Naive thymus-derived CD8-positive, alpha-beta T cell (primary cell): ENCODE measurements at places on chromosomes 2 and 18.

DNA sequence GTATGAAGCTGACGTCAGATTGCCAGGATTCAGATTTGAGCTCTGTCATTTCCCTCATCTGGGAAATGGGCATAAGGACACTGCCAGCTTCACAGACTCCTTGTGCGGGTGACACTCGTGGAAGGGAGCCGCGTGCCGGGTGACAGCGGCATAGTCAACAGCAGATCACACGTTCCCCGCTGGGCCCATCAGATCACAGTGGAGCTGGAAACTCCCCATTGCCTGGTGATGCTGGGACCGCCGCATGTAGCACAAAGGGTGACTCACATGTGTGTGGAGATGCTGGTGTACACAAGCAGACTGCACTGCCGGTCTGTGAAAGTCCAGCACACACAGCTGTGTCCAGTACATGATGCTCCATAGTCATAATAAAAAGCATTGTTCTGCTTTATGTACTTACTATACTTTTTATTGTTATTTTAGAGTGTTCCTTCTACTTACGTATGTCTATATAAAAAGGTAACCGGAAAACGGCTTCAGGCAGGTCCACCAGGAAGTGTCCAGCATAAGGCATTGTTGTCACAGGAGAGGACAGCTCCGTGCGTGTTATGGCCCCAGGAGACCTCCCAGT lies 31.8 kb downstream of the SALL3 start:
- H3K27me3 ChIP-seq = peaks cover 2% of the 10 kb centered on the region
- no peak for DNase-seq
- no peaks in the 10 kb centered on the region for H3K4me1 ChIP-seq

DNA sequence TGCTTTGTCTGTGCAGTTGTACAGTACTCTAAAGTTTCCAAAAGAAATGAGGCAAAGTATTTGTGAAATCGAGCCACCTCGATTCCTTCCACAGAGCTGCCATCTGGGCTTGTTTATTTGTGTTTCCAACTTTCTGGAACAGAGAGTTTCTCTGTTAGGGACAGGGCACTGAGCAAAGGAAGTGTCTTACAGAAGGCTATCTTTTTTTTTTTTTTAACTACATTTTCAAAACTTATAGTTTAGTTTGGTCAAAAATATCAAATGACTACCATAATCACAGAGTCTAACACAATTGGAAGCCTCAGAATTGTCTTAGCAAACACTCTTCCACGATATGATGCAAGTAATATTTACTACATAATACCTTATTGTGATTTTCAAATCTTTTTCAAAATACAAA lies 796 bp downstream of the RFTN2 start:
- no peak overlapping the region for H3K4me3 ChIP-seq
- H3K4me1 ChIP-seq = no peaks in the 10 kb centered on the region
- H3K27me3 ChIP-seq = peaks cover 12% of the 10 kb centered on the region
- no peak overlapping the region for H3K27ac ChIP-seq

- H3K4me1 ChIP-seq = no peaks in the 10 kb centered on the region
- no peaks in the 10 kb centered on the region for H3K27me3 ChIP-seq
- DNase-seq = no peak
- no peak overlapping the region for H3K27ac ChIP-seq
- no peak overlapping the region for H3K4me3 ChIP-seq
Observed at GRCh38 chr2:122682356-122682755, 926.9 kb downstream of the TSN start.

GRCh38 chr2:71003396-71003795 lies 8.7 kb upstream of the TEX261 start:
- no peak overlapping the region for H3K27ac ChIP-seq
- peaks cover 10% of the 10 kb centered on the region for H3K4me1 ChIP-seq
- no peak for DNase-seq
- no peaks in the 10 kb centered on the region for H3K36me3 ChIP-seq

GRCh38 chr2:1863861-1864260 lies 119.5 kb upstream of the PXDN start:
- DNase-seq = no peak
- H3K27me3 ChIP-seq = peaks cover 13% of the 10 kb centered on the region
- no peak overlapping the region for H3K4me3 ChIP-seq
- H3K27ac ChIP-seq = no peak overlapping the region

DNA sequence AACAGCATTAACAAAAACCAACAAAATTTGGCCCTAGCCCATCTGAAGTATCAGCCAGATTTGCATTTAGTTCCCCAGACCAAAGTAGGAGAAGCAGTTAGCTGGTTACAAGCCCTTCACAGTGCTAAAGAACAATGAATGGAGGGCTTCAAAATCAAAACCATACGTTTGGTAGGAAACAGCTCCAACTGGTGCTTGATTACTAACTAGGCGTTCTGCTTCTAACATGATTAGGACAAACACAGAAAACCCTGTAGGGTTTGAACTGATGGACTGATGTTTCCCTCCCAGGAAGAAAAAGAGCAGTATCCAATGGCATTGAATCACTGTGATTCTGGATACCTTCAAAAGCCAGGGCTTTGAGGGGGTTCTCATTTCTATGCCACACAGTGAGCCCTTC lies 20.5 kb upstream of the STAT4 start:
- no peak overlapping the region for H3K4me3 ChIP-seq
- no peaks in the 10 kb centered on the region for H3K27me3 ChIP-seq
- peaks cover 22% of the 10 kb centered on the region for H3K4me1 ChIP-seq
- no peaks in the 10 kb centered on the region for H3K36me3 ChIP-seq
- no peak for DNase-seq
- H3K27ac ChIP-seq = no peak overlapping the region

GRCh38 chr2:66839551-66840320 lies 404.8 kb downstream of the MEIS1 start:
- H3K36me3 ChIP-seq = no peaks in the 10 kb centered on the region
- no peaks in the 10 kb centered on the region for H3K27me3 ChIP-seq
- H3K27ac ChIP-seq = no peak overlapping the region
- no peak for DNase-seq

- no peak overlapping the region for H3K4me3 ChIP-seq
- DNase-seq = no peak
- no peak overlapping the region for H3K27ac ChIP-seq
- no peaks in the 10 kb centered on the region for H3K27me3 ChIP-seq
- no peaks in the 10 kb centered on the region for H3K36me3 ChIP-seq
- peaks cover 12% of the 10 kb centered on the region for H3K4me1 ChIP-seq
Observed at GRCh38 chr2:63594660-63595059, 5.9 kb downstream of the MDH1 start.

GRCh38 chr2:51329512-51329911 lies 297.6 kb upstream of the NRXN1 start:
- no peak overlapping the region for H3K27ac ChIP-seq
- DNase-seq = no peak
- no peaks in the 10 kb centered on the region for H3K4me1 ChIP-seq
- H3K4me3 ChIP-seq = no peak overlapping the region

DNA sequence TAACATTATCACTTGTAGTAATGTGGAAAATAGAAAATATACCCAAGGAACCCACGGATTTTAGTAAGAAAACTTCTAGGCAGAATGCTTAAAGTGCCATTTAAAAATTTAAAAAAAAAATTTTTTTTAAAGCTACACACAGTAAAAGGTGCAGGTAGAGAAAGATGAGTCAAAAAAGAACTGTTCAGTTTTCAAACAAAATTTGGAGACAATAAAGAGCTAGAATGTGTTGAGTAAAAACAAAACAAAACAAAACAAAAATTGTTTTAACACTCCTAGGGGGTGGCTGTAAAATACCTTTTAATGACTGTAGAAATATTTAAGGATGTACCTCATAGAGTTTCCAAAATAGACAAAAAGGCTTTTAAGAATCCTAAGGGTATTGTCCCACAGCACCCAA lies 212.0 kb downstream of the TGIF1 start:
- DNase-seq = no peak
- H3K27me3 ChIP-seq = peaks cover 2% of the 10 kb centered on the region
- H3K4me3 ChIP-seq = no peak overlapping the region
- H3K36me3 ChIP-seq = no peaks in the 10 kb centered on the region
- peaks cover 9% of the 10 kb centered on the region for H3K4me1 ChIP-seq

DNA sequence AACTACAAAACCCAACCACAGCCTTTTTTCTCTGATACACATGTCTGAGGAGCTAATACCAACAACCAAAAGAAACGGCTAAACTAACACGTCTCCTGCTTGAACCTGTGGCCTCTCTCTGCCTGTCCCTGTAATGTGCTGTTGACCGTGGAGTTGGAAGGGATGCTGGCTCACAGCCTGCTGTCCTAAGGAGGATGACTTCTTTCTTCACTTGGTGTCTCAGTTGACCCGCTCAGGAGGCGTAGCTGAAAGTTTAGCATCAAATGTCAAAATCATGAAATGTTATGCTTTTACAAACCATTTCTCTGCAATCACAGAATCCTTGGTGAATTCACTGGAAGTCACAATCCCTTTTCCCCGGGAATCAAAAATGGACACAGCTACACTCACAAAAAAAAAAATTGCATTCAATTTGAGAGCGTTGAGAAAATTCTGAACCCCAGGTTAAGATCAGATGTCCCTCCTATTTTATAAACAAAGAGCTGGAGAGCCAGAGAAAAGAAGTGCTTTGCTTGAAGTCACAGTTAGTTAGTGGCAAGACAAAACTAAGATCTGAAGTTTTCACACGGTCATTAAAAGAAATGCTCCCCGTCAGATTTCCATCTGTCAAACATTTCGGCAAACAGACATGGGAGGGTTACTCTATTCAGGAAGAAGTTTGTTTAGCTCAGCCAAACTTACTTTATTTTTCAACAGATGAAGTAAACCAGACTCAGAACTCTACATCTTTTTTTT lies 74.3 kb downstream of the IRS1 start:
- no peak overlapping the region for H3K27ac ChIP-seq
- no peak overlapping the region for H3K4me3 ChIP-seq
- peaks cover 11% of the 10 kb centered on the region for H3K27me3 ChIP-seq
- H3K4me1 ChIP-seq = no peaks in the 10 kb centered on the region
- H3K36me3 ChIP-seq = no peaks in the 10 kb centered on the region

GRCh38 chr2:173160618-173161017 lies 85.0 kb downstream of the MAP3K20 start:
- H3K4me3 ChIP-seq = no peak overlapping the region
- H3K27me3 ChIP-seq = no peaks in the 10 kb centered on the region
- no peaks in the 10 kb centered on the region for H3K4me1 ChIP-seq
- DNase-seq = no peak
- no peak overlapping the region for H3K27ac ChIP-seq
- H3K36me3 ChIP-seq = peaks cover 5% of the 10 kb centered on the region

DNA sequence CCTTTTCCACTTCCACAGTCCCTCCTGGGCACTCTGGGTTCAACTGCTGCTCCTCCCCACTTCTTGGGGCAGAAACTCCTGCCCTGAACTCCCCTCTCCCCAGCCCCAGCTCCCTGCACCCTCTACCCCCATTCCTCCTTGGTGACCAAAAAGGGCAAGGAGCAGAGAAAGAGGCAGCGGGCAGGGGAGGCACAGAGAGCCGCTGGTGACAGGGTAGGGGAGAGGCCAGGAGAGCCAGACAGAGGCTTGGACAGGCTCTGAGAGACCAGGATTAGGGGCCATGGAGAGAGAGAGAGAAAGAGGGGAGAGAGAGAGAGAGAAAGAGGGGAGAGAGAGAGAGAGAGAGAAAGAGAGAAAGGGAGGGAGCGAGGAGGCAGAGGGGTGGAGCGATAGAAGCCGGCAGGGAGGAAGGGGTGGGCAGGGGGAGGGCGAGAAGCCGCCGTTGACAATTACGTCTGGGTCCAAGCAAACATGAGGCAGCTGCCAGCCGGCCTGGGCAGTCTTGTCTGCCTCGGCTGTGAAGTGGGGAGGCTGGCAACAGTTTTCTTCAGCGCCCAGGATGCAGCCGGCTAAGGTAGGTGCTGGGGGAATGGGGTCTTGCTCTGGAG lies at the start of gene KCNIP3:
KCNIP3 (plus strand) TSS at position 468 of the 608 bp plus-strand sequence; CDS start at position 560, 92 bp downstream.
- no peak within 1 kb of the TSS for H3K4me3 ChIP-seq
- no peak for DNase-seq
- no peaks in the 10 kb centered on the region for H3K4me1 ChIP-seq
- no peak within 1 kb of the TSS for H3K27ac ChIP-seq
- no peaks in the 10 kb centered on the region for H3K36me3 ChIP-seq

DNA sequence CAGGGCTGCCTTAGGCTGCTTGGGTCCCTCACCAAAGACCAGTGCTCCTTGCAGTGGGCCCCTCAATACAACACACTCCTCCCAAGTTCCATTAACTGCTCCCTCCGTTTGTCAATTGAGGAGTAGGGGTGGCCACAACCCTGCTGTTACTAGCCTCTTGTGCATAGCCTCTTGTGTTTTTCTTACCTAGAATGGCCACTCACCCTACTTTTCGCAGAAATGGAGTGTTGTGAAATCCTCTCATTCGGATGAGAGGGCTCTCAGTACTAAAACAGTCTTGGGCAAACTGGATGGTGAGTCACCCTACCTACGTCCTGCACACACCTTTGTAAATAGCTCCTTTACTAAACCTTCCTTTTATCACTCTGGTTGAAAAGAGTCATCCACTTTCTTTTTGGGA lies 253.9 kb downstream of the OSR1 start:
- H3K27ac ChIP-seq = no peak overlapping the region
- DNase-seq = no peak
- no peaks in the 10 kb centered on the region for H3K36me3 ChIP-seq

DNA sequence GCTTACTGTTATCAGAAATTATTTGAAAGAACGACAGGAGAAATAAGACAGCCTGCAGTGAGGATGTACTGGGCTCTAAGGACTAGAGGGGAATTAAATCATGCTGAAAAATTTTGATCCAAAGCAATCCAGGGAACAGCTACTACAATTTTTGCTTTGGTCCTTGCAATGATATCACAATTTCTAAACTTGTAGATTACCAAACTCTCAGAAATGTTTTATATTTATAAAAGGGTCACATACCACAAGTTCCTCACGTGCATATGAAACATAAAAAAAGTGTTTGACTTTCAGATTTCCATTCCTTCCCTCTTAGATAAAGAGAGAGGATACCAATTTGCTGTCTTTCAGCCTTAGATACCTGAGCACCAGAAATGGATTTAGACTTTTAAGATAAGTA lies 261.2 kb downstream of the STK39 start:
- peaks cover 34% of the 10 kb centered on the region for H3K36me3 ChIP-seq
- no peak overlapping the region for H3K4me3 ChIP-seq
- no peak for DNase-seq
- no peaks in the 10 kb centered on the region for H3K27me3 ChIP-seq
- no peaks in the 10 kb centered on the region for H3K4me1 ChIP-seq

DNA sequence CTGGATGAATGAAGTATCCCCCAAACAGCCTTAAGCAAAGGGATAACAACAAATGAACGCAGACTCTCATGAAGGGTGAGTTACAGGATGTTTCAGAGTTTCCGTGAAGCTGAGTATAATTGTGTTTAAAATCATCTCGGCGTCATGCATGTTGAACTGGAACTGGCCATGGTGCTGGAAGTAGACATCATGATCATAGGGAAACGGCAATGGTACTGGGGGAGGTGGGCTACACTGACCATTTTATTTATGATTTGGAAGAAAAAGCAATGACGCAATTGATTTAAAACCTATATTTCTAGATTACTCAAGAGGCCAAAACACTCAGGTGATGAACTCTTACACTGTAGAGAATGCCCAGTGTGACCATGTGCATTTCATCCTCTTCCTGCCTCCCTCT lies 387.9 kb upstream of the MYT1L start:
- no peak for DNase-seq
- peaks cover 8% of the 10 kb centered on the region for H3K27me3 ChIP-seq
- no peak overlapping the region for H3K27ac ChIP-seq
- H3K4me1 ChIP-seq = no peaks in the 10 kb centered on the region
- H3K4me3 ChIP-seq = no peak overlapping the region

- H3K4me3 ChIP-seq = no peak overlapping the region
- H3K27ac ChIP-seq = no peak overlapping the region
- no peaks in the 10 kb centered on the region for H3K36me3 ChIP-seq
- no peak for DNase-seq
Observed at GRCh38 chr18:22840606-22841144, 92.5 kb upstream of the RBBP8 start.
